ENCODE measurements at places on chromosomes 12 and 14.
A peak's percentile ranks its signal among the peaks of the same experiment; 100 is the strongest.

DNA sequence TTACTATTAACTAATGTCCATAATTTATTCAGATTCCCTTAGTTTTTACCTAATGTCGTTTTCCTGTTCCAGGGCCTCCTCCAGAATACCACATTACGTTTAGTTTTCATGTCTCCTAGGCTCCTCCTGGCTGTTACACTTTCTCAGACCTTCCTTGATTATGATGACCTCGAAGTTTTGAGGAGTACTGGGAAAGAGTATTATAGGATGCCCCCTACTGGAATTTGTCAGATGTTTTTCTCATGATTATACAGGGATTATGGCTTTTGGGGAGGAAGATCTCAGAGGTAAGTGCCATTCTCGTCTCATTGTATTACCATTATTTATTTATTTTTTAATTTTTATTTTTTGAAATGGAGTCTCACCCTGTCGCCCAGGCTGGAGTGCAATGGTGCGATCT, 17.7 kb upstream of the C1S start:
- no peak for DNase-seq

DNA sequence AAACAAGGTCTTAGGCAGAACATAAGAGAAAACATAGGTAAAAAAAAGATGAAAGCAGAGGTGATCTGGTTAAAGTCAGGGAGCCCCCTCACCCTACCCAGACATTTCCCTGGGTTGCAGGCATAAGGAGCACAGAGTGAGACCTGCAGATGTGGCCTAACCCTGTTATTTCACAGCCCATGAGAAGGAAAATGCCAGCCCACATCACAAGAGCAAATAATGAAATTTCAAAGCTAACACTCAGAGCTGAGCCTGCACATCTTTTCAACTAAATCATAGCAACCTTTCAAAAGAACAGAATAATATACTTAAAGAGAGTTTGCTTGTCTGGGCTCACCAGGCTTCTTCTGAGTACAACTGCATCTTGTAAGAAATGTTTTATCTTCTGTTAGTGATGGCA, 295.4 kb downstream of the RPAP3 start:
- no peak for DNase-seq

GRCh38 chr12:54140588-54141388, 48.0 kb downstream of the SMUG1 start:
- no peak for DNase-seq

- no peak for DNase-seq
Observed at GRCh38 chr12:25322918-25323531, 72.3 kb upstream of the KRAS start.

- no peak for DNase-seq
Observed at GRCh38 chr14:93712838-93713724, 75.2 kb downstream of the PRIMA1 start.

DNA sequence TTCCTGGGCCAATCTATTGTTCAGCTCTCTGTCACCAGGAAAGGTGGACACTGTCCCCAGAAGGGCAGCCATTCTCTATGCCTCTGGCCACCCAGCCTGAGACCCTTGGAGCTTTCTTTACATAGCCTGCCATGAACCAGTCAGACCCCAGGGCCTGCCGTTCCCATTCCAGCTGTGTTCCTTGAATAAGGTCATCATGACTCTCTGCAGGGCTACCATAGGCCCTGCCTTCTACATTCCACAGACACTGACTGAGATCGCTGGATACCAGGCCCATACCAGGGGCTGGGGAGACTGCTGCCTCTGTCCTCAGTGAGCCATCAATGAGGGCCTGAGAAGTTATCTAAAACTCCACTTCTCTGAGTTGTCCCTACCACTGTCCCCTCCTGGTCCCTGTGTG, 75.5 kb downstream of the SYNE3 start:
- DNase-seq, result no peak

DNA sequence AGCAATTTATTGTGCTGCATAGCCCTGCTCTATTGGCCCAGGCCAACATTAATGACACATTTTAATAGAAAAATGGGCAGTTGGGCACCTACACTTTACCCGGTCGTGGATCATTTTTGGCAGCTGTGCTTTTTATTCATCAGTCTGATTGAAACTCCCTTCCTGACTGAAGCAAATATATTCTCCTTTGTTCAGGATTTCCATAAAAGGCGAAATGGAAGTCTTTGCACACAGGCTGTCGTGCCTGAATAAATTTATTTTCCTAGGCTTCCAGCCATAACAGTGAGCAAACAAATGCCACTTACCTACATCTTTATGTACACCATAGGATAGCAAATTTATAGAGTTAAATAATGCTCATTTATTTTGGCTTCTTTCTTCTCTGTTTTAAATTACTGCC, 480.7 kb upstream of the DCN start:
- no peak for DNase-seq

GRCh38 chr14:57408634-57409033, 18.2 kb downstream of the NAA30 start:
- DNase-seq, result no peak

DNA sequence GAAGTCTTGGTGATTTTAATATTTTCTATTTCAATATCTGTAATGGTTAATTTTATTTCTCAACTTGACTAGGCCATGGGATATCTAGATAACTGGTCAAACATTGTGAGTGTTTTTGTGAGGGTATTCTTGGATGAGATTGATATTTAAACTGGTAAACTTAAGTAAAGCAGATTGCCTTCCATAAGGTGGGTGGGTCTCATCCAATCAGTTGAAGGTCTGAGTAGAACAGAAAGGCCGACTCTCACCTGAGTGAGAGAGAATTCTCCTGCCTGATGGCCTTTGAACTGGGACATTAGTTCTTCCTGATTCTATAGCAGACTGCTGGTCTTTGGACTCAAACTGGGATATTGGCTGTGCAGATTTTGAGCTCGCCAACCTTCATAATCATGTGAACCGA, 36.3 kb downstream of the OTOGL start:
- DNase-seq, result no peak

DNA sequence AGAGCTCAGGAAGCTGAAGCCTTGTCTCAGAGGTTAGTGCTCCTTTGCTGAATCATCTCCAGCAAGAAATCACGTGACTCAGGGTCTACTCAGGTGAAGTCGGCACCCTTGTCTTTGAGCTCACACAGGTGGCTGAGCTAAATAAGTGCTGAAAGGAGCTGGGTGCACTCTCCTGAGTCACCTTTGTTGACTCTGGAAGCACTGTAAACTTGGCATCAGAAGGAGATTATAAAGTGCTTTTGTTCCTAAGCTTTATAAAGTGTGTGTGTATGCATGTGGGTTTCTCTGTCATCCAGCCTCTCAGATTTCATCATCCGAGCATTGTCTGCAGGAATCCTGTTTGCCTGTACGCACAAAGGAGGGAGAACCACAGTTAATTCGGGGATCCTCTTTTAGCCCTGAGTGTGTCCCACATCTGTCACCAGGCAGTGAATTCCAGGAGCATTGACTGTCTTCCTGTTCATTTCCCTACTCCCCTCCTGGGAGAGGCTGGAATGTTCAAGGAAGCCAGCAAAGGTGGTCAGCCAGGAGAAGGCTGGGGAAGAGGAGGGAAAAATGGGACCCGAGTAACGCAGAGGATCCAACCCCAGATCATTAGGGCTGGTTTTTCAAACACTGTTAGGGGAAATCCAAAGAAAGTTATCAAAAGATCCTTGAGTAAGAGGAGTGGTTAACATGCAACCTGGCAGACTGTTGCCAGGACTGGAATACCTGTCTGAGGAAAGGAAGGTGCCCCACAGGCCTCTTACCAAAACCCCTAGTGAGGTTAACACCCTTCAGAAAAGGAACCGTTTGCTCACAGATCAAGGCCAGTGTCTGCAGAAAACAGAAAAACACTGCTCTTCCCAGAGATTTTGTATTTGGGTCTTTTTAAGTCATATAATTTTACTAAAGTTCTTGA, 157.5 kb upstream of the HIF1A start:
- DNase-seq, result peak; percentile 62

- peak; percentile 93 for DNase-seq
Observed at GRCh38 chr14:35341751-35342488, 49.7 kb downstream of the PSMA6 start.

DNA sequence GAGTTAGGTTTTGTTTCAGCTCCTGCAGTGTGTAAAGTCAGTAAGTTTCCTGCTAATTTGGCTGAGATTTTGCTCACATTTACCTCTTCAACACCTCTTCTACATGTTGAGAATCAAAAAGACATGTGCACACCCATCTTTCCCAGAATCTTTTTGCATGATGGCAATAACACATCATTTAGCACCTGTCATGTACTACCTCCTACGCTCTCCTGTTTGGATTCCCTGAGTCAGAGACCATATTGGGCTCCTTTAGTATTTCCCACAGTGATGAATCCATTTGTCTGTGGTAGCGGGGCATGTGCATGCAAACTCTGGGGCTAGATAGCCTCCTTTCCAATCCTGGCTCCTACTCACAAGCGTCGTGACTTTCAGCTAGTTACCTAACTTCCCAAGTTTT, 20.1 kb downstream of the PLBD1 start:
- DNase-seq, result no peak

DNA sequence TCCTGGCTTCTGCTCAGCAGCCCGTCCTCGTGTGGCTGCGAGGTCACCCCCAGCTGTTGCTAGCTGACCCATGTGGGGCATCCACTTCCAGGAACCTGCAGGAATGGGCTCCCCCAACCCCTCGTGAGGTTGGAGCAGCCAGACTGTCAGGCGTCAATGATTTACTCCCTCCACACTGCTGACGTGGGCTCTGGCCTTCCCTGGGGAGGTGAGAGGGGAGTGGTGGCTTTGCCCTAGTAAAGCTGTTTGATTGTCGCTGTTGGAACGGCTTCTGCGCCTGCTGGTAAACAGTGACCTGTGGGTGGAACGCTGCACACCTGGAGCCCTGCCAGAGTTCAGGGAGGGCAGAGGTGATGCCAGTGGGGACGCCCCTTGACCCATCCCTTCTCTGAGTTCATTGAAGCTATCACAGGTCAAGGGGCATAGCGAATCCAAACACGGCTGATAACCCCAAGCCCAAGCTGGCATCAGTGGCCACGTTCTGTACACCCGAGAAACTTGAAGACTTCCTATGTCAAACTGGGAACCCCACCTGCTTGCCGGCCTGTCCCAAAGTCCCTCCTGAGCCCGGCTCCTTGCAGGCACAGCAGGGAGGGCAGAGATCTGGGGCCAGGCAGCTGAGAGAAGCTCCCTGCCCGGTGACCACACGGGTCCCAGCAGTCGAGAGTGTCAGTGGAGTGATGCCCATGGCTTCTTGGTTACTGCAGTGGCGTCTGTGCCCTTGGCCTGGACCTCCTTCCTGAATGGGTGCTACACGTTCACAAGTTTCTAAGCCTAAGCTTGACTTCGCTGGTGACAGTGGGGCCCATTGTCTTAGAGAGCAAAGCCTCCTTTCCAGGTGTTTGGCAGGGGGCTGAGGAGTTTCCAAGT, 2.7 kb downstream of the ASPG start:
- no peak for DNase-seq

DNA sequence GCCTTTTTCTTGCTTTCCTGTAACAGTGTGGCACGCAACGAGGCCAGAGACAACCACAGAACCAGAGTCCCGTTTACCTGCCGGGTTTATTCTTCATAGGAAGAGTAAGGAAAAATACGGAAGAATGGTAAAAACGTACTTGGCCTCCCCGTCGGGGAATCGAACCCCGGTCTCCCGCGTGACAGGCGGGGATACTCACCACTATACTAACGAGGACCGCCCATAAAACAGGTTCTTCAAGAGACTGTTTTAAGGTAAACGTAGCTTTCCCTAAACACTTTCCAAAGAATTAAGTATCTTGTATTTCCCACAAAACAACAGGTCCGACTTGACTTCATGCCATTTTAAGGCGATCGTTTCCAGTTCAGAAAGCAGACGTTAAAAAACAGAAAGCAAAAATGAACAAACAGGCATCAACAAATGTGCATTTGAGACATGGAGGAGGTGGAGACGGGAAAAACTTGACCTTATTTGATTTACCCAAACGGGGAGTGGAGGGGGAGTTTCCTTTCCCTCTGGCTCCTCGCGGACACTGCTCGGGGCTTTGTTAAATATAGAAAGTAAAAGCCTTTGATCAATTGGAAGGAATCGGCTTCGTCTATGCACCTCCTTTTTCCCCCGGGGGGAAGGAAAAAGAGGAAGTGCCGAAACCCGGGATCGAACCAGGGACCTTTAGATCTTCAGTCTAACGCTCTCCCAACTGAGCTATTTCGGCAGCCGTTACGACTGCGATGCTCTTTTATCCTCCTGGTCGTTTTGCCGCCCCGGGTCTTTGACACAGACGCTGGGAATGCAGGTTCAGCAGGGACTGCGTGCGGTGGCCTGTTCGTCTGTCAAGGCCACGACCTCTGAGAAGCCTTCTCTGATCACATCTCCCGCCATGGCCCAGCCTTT, 13.0 kb upstream of the UBC start:
- DNase-seq, result no peak

DNA sequence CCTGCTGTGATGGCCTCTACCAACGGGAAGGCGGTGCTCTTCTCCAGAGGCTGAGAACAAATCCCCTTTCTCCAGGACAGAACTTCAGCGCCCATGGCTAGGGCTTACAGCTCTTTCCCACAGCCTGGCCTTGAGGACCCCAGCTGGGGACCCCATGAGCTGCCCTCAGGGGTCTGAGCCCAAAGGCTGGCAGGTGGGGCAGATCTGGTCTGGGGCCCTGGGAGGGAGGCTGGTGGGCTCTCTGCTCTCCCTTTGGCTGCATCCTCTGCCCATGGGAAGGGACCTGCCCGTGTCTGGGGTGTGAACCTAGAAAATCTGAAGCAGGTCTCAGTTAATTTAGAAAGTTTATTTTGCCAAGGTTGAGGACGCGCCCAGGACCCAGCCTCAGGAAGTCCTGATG, 322.1 kb downstream of the ADGRD1 start:
- DNase-seq, result no peak

GRCh38 chr14:35959835-35960234, 133.7 kb downstream of the BRMS1L start:
- DNase-seq, result no peak

DNA sequence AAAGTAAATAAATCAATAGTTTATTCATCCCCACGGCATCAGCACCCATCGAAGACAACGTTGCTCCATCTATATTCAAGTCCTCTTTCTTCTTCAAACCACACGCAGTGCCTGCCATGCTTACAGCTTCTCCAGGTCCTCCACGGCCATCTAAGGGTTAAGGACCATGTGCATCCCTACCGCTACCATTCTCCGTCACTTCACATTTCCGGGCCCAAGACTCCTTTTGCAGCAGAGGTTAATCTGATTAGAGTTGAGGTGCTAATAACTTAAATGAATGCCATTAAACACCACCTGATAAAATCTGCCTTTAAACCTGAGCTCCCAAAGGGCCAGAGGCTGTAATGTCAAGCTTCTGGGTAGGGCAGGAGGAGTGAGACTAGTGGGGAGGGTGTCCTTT, 79.7 kb upstream of the CCND2 start:
- DNase-seq, result no peak

DNA sequence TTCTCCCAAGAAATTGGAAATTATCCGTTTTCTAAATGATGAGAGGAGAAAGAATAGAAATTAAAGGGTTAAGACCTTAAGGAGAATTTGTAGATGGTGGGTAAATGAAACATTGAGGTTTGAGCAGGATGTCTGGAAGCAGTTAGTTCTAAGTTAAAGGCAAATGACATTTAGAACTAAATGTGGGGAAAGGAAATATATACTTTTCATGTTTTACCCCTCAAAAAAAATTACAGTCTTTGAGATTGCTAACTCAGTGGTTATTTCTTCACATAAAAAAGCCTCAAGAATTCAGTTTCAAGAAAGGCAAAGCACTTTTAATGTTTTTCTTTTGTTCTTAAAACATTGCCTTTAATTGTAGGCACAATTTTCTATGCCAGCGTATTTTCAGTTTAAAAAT, 114.0 kb downstream of the PLEKHA5 start:
- no peak for DNase-seq

Measured in retinal pigment epithelial cell (primary cell).